ENCODE measurements at places on chromosomes 13 and 19.
A peak's percentile ranks its signal among the peaks of the same experiment; 100 is the strongest.

DNA sequence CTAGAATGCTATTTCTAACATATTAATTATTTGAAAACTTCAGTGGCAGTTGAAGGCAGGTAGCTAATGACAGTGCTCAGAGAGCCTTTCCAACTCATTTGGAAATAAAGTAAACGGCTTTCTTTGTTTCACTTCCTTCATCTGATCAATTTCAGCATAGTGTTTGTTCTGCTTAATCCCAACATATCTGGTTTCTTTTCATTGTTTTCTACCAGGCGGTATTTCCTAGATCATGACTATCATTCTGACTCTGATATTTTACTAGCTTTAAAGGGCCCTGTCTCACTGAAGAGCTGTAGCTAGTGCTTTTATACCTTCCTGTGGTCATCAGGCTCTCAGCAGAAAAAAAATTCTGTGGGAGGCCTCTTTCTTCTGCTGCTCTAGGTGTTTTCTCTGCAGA, 178.6 kb downstream of the RBM26 start:
- DNase-seq: no peak

- DNase-seq: peak; percentile 32
Observed at GRCh38 chr13:94122300-94122915, 357.1 kb downstream of the DCT start.

DNA sequence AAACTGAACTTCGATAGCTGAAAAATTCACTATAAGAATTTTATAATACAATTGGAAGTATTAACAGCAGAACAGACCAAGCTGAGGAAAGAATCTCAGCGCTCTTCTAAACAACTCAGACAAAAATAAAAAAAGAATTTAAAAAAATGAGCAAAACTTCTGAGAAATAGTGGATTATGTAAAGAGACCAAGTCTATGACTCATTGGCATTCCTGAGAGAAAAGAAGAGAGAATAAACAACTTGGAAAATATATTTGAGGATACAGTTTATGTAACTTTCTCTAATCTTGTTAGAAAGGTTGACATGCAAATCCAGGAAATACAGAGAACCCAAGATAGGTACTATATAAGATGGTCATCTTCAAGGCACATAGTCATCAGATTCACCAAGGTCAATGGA, 25.4 kb downstream of the SLC25A15 start:
- no peak for DNase-seq

- DNase-seq: no peak
Observed at GRCh38 chr19:10417541-10418234, 2.6 kb upstream of the PDE4A start.

DNA sequence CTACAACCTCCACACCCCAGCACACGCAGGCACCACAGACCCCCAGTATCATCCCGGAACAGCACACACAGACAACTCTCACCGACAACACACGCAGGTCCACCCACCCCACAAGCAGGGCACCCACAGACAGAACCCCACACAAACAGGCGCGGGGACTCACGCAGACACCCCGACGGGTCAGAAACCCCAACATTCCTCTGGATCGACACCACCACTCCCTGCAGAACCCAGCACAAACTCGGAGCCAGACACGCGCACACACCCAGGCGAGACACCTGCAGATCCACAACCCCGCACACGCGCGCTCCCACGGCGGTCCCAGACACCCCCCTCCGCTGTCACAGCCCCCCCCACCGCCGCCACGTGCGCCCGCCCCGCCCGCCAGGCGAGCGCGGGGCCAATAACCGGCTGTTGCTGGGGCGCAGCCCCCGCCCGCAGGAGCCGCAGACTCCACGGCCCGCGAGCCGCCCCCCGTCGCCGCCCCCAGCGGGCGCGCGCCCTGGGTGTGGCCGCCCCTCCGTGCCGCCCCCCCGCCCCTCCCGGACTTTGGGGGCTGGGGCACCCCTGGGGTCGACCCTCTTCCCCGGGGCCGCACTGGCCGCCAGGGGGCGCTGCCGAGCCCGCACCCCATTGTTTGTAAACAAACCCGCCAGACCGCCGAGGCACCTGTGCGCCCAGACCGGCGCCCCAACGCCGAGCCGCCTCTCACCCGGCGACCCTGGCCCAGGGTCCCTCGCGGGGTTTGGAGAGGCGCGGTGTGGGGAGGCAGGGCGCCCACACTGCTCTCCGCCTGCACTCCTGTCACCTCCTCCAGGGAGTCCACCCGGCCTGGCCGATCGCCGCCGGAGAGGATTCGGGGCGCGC, 712 bp downstream of the BBC3 start:
- DNase-seq: peak; percentile 87

GRCh38 chr19:34327851-34328250, 37.1 kb upstream of the GPI start:
- DNase-seq: no peak

- DNase-seq: no peak
Observed at GRCh38 chr19:3507371-3508120, 1.4 kb downstream of the FZR1 start.
